Osteoblast (primary cell): ENCODE measurements at places on chromosomes 11 and 22. TPM values are rescaled to one million over a fixed set of nuclear protein-coding genes. Genes with fewer than 3 reads are reported as not detected.

- no peak overlapping the region for H3K4me3 ChIP-seq
- H3K4me1 ChIP-seq, result no peaks in the 10 kb centered on the region
- no peaks in the 10 kb centered on the region for H3K36me3 ChIP-seq
- no peak for DNase-seq
Observed at GRCh38 chr11:36635066-36635862, 37.2 kb upstream of the RAG2 start.

MS4A15 gene
- total RNA-seq, result not detected in 2 replicates

DNA sequence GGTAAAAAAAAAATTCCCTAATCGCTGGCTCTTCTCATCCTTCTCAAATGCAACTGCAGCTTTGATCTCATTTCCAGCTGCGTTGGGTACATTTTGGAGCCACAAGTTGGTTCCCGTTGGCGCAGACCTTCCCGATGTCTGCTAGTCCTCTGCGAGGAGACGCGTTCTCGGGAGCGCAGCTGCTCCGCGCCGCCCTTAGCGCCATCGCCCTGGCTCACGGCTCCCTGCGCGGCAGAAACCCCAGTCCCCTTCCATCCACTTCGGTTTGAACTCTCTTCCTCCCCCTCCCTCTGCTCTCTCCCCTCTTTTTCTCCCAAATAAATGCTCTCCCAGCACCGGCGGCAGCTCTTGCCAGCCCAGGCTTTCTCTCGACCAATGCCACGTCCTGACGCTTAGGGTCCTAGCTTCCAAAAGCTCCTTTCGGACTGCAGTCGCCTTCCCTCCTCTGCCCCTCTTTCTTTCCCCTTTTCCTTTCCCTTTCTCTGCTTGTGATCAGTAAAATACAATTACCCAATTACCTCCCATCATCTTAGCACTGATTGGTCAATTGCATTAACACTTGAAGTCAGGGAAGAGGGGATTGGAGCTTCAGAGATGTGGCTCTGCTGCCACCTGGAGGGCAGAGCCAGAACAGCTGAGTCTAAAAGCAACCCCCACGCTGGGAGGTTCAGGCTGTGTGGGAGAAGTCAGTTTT is 1165.7 kb downstream of the LRRC4C start:
- DNase-seq, result peak; percentile 97
- peaks cover 2% of the 10 kb centered on the region for H3K27me3 ChIP-seq
- no peak overlapping the region for H3K27ac ChIP-seq
- peak overlapping the region; percentile 69 for H3K4me3 ChIP-seq
- H3K4me1 ChIP-seq, result no peaks in the 10 kb centered on the region

TECTA gene
- 0.59 and 0.72 TPM in 2 replicates for total RNA-seq

DNA sequence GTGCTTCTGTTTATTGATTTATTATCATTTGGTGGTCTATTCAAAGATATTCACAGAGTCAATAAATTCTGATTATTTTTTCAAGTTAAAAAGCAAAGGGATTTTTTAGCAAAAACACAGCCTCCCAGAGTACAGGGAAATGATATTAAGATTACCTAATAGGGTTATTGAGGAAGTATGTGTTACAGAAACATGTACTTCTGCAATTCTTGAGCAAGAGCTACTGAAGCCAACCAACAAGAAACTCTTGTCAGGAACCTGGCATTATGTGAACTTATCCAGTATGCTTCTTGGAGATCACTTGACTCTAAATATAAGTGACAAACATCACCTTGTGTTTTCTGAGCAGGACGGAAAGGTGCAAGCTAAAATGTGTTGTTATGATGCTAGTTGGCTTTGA is 42.0 kb upstream of the CARD18 start:
- no peaks in the 10 kb centered on the region for H3K36me3 ChIP-seq
- no peaks in the 10 kb centered on the region for H3K27me3 ChIP-seq
- peaks cover 4% of the 10 kb centered on the region for H3K4me1 ChIP-seq
- no peak overlapping the region for H3K27ac ChIP-seq

DNA sequence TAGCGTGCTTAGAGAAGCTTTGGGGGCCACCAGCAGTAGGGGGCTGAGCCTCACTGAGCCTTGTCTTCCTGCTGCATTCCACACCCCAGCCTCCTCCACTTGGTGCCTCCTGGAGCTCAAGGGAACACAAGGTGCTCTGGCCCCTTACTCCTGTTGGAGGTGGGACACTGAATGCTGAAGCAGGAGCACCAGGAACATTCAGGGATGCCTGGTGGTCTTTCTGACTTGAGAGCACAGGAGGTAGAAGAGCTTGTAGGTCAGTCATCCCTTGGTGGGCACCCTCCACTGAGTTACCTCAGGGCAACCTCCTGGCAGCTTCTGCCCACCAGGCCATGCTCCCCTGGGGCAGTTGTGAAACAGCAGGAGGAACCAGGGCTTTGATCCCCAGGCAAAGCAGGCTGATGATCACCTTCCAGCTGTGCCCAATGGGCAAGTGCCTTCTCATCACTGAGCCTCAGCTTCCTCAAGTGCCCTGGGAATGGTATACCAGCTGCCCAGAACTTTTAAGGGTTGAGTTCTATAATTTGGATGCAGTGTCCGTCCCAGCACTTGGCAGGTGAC is 50.1 kb downstream of the CABIN1 start:
- H3K36me3 ChIP-seq, result peaks cover 33% of the 10 kb centered on the region
- H3K27me3 ChIP-seq, result no peaks in the 10 kb centered on the region
- peak; percentile 46 for DNase-seq

GRCh38 chr11:123570939-123571580 is 83.4 kb downstream of the SCN3B start:
- H3K36me3 ChIP-seq, result no peaks in the 10 kb centered on the region
- no peaks in the 10 kb centered on the region for H3K27me3 ChIP-seq
- peak; percentile 41 for DNase-seq
- no peak overlapping the region for H3K4me3 ChIP-seq
- no peak overlapping the region for H3K27ac ChIP-seq
- H3K4me1 ChIP-seq, result peaks cover under 1% of the 10 kb centered on the region

DNA sequence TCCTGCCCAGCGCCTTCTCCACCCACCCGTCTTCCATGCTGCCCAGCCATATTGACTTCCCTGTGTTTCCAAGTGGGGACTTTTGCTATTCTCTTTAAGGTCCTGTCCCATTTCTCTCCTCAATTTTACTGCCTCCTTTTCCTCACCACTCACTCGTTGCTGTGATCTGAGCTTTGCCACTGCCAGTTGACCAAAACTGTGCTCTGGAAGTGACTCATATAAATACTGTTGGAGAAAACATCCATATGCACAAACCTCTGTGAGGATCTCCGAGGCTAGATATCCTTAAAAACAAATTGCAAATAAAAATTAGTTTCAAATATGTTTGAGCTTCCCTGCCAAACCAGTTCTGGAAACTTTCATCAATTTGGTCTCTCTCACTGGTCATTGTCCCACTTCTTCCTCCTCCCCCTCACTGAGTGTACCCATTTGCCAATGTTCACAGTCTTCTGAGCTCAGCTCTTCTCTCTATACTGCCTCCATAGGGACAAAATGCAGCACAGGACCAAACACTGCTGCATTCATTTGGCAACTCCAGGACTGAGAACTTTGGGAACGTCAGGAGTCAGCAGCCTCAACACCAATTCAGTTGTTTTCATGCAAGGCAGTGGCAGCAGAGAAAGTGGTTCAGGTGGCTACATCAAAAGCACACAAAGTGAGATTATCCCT is 34.0 kb upstream of the MMP13 start:
- peaks cover 11% of the 10 kb centered on the region for H3K4me1 ChIP-seq
- H3K27me3 ChIP-seq, result no peaks in the 10 kb centered on the region
- H3K4me3 ChIP-seq, result no peak overlapping the region
- H3K36me3 ChIP-seq, result no peaks in the 10 kb centered on the region

ELMOD1 gene
- under 0.01 TPM in 2 replicates for total RNA-seq
